ENCODE measurements at places on chromosomes 7 and 10.

DNA sequence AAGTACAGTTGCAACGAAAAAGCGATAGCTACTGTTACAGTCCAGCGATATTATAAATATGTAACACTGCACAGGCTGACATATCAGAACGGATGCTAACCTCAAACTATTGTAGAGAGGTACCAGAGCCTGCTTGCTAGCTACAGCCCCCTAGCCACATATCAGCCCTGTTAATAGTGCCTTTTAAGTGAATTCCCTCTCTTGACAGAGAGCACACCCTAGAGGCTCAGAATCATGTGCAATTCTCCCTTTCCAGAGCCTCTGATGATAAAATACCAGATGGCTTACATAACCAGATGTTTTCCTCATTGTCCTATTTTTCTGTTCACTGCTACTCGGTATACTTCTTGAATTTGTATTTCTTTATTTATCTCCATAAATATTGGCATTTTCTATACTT lies 960.7 kb upstream of the CELF2 start:
- no peak for DNase-seq

GRCh38 chr7:50658696-50659095 lies 93.5 kb upstream of the DDC start:
- no peak for DNase-seq

DNA sequence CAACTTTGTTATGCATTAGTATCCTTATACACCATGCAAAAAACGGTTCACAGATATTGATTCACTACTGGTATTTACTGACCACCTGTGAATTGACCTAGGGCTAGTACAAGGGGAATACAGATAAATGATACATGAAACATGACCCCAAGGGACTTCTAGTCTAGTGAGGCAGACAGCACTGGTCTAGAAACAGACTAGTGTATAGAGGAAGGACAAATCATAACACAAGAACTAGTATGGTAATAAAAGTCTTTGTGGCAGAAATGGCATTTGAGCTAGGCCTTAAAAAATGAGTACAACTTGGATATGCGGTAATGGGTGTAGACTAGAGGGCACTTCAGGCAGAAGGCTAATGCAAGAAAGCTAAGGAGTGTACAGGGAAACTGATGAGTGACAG lies 86.6 kb downstream of the SLC25A13 start:
- DNase-seq, result no peak

- DNase-seq, result no peak
Measured at GRCh38 chr10:78524941-78525340, 491.3 kb downstream of the RPS24 start.

DNA sequence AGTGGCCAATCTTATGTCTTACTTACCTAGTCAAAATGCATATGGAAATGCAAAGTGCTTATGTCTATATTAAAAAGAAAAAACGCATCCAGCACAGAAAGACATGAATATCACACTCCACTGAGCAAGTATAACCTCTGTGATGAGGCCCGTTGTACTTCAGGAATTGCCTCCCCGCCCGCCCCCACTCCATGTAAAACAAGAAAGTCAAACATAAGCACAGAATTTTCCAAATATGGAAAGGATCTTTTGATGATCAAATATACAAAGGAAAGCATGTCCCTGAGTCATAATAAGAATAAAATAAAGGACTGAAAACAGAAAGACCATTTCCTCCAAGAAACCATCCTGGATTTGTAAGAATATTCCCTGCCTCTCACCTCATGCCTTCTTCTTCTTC lies 229.1 kb downstream of the BAMBI start:
- no peak for DNase-seq

GRCh38 chr7:121288894-121289293 lies 39.9 kb upstream of the WNT16 start:
- no peak for DNase-seq

GRCh38 chr10:117796130-117796745 lies 250.5 kb downstream of the RAB11FIP2 start:
- no peak for DNase-seq

DNA sequence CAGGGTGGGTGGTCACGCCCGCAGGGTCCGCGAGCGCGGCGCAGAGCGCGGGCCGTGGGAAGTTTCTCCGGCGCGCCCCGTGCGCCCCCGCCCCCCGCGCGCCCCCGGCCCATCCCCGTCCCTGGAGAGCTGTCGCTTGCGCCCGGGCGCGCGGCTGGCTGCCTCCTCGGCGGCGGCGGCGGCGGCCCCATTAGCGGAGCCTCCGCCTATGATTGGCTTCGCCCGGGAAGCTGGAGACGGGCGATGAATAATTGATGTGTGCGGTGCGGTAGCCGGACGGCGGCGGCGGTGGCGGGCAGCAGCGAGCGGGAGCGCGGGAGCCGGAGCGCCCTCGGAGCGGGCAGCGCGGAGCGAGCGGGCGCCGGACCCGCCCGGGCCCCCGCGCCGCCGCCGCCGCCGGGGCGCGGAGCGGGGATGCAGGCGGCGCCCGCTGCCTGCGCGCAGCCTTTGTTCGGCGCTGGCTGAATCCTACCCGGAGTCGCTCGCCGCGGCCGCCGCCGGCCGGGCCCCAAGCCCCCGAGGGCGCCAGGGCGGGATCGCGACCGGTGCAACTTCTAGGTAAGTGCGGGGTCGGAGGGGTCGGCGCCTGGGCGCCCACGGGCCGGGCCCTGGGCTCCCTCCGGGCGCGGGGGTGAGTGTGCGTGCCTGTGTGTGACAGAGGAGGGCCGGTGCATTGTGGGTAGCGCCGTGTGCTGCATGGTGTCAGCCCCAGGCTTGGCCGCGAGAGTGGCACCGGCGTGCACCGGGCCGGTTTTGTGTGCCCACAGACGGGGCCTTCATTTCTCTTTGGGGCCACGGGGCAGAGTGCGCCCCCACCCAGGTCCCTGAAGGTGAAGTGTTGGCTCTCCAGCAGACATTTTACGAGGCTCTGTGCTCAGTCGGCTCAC lies 103.8 kb upstream of the PPIF start:
- DNase-seq, result peak; percentile 13

GRCh38 chr7:37367010-37367409 lies 81.7 kb downstream of the ELMO1 start:
- no peak for DNase-seq

- no peak for DNase-seq
Measured at GRCh38 chr10:13660551-13660920, 73.8 kb downstream of the PRPF18 start.

DNA sequence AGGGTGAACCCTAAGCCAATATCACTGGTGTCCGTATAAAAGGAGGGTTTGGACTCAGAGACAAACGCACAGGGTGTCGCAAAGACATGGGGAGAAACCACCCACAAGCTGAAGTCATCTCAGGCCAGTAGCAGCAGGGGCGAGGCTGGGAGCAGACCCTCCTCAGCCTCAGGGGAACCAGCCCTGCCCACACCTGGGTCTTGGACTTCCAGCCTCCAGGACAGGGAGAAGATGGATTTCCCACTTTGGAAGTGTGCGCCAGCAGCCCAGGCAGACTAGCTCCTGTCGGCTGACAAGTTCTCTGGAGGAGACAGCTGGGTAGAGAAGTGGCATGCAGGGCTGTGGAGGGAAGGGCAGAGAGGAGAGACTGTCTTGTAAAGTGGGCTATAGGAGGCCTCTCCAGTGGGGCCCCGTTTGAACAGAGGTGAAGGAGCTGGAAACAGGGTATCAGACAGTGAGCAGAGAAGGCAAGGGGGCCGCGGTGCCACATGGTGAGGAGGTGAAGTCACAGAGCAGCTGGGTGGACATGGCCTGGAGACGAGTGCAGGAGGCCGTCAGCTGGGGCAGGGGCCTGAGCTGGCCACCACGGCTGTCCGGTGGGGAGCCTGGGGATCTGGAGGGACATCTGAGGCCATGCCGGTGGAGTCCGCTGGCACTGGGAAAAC lies 475.6 kb downstream of the PTPRN2 start:
- no peak for DNase-seq

DNA sequence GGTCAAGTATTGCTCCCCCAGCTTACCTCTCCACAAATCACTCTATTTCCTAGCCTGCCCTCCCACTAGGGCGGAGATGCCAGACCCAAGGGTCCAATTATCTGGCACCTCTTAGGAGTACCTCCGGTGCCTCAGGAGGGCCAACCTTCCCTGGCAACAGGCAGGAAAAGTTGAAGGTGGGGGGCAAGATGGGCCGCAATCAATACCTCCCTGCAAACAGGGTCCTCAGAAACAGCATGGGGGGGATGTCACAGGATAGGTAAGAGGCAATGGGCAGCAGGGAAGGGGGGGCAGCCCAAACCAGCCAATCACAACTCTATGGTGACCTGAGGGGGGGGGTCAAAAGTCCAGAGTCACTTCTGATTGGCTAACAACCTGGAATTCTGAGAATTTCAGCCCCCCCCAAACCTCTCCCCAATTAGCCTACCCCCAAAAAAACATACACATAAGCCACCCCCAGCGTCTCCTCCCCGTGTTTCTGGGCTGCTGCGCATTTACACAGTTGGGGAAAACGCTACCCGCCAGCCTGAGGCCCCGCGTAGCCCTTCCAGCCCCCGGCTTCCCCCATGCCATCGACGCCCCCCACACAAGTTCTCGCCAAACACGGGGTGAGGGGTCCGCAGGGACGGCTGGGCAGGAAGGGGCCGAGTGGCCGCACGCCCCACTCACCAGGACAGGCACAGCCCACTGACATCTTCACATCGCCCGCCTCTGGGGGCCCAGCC lies 589 bp downstream of the LDB1 start:
- DNase-seq, result peak; percentile 88
